Urinary bladder (tissue), 4 donors: ENCODE measurements at places on chromosomes 1 and 21. TPM values are rescaled to one million over a fixed set of nuclear protein-coding genes. Genes with fewer than 3 reads are reported as not detected.
A peak's percentile ranks its signal among the peaks of the same experiment; 100 is the strongest.

Gene CACNA1S
- 1.9 TPM for total RNA-seq

Gene CNR2
- total RNA-seq, result 0.11 TPM

Gene SYCP1
- not detected for total RNA-seq

Gene SPRR3
- total RNA-seq, result 10.0 TPM

Gene CAMK2N1
- total RNA-seq, result 17.1 TPM

Gene ICOSLG
- total RNA-seq, result 2.7 TPM

Gene PSRC1
- 5.3 TPM for total RNA-seq

Gene LYSMD1
- 6.8 TPM for total RNA-seq

Gene PGBD2
- total RNA-seq, result 10.2 TPM

Gene LCE1E
- not detected for total RNA-seq

DNA sequence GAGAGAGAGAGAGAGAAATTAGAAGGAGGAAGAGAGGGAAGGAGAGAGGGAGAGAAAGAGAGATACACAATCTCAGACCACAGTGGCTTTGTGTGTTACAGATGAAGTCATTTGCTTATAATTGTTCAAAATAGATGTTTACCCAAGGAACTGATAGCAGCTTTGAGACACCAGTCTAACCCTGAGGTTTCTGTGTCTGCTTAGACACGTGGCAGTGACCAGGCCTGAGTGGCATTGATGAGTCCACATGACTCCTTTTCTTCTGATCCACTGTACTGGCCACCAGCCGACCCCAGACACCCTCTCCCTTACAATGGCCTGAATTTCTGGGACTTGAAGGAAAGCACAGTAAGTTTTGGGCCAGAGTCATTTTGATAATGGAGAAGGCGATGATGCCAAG is 104.9 kb downstream of the DUSP10 start:
- no peak for DNase-seq

- peak; percentile 92 for DNase-seq
Measured at GRCh38 chr1:66271216-66271903, 262.6 kb upstream of the SGIP1 start.

DNA sequence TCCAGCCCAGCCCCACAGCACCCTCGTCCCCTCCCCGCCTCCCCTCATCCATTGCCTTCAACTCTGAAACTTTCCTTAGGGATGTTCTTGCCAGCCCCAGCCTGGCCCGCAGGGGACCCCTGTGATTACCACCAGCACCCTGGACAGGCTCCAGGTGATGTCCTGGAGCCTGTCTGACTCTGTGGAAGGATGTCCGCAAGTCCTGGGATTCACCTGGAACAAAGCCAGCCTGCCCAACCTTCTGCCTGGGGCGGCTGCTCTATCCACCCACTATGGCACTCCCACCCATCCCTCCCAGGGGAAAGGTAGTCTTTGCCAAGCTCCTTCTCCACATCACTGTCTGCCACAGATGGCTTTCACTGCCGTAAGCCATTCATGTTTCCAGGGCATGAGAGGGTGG is 24.4 kb upstream of the PTPRF start:
- DNase-seq, result no peak

- no peak for DNase-seq
Measured at GRCh38 chr1:115647507-115647906, 5.7 kb downstream of the VANGL1 start.

GRCh38 chr1:39478126-39478915 is 13.1 kb upstream of the BMP8A start:
- no peak for DNase-seq

- DNase-seq, result no peak
Measured at GRCh38 chr1:192575499-192576189, at the start of gene RGS1. Gene RGS1 (plus strand): TSS chr1:192575773. CDS start chr1:192575793, 20 bp downstream.

- no peak for DNase-seq
Measured at GRCh38 chr1:35379317-35380000, 111.0 kb downstream of the ZMYM4 start.

DNA sequence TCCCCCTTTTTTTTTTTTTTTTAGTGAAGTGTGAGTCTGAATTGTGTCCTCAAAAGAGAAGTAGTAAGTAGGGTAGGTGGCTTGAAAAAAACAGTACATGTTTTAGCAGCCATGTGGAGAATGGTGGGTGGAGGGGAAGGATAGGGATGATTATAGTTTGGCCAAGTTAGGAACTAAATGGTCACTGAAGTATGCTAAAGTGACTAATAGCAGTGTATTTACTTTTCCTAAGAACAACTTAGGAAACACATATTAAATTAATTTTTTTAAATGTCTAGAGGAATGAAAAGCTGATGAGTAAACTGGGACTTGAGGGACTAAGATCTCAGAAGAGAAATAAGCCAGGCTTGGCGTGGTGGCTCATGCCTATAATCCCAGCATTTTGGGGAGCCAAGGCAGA is 55.5 kb downstream of the PLA2G4A start:
- DNase-seq, result no peak

DNA sequence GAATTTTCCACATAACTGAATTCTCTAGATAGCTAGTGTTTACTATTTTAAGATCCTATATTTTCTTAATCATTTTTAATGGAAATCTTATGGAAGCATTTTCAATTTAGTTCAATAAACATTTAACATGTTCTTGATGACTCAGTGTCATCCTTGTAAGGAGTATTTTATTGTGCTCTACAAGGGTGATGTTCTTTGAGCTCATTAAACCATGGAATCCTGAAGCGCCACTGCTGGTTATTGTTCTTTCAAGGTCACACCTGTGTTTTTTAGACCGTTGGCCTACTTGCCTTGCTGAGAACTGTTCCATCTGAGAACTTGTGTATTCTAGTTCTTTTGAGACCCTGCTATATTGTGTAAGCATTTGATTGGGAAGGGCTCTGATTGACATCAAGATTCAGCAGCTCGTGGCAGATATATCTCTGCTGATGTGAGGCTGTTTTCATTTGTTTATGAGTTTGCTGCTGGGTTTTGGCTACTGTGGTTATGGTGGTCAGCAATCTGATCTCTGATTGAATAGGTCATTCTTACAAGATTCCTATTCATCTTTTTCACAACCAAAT is 132.0 kb downstream of the GIPC2 start:
- no peak for DNase-seq

- no peak for DNase-seq
Measured at GRCh38 chr1:52306227-52307006, 59.6 kb downstream of the CC2D1B start.

DNA sequence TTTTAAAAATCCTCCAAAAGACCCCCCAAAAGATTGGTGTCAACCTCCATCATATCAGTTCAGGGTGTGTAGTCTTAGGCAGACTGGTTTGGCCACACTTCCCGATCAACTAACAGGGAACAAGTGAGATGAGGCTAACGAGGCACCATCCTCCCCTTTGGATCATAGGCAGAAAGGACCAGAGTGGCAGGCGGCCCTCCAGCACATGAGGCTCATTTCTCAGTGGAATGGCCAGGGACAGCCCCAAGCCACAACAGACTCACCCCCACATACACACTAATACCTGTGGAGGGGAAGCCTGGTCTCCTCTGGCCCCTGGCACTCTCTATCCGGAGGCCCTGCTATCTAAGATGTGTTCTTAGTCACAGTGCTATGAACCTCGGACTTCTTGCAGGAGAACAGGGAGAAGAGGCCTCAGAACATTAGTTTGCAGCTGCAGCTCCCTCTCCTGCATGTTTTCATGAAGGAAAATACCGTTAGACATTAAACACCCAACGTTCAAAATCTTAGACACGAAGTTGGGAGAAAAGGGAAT is 17.3 kb upstream of the CAPN2 start:
- DNase-seq, result no peak

DNA sequence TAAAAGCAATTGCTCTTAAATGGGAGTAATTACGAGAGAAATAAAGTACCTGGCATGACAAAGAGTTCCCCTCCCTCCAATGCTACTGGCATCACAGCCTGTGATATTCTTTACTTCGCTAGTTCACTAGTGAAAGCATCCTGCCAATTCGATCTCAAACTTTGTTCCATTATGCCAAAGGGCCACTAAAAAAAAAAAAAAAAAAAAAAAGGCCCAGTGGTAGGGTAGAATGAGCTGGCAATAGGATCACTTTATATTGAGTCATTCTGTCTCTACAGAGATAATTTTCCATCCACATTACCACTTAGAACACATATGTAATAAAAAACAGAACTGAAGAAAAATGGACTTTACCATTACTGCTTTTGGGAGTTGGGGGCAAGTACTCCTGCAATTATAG is 11.2 kb downstream of the PUM1 start:
- DNase-seq, result no peak

- DNase-seq, result no peak
Measured at GRCh38 chr1:168280296-168280927, at the start of gene TBX19. Gene TBX19 (plus strand): TSS chr1:168280877. CDS start chr1:168281091, 214 bp downstream.

DNA sequence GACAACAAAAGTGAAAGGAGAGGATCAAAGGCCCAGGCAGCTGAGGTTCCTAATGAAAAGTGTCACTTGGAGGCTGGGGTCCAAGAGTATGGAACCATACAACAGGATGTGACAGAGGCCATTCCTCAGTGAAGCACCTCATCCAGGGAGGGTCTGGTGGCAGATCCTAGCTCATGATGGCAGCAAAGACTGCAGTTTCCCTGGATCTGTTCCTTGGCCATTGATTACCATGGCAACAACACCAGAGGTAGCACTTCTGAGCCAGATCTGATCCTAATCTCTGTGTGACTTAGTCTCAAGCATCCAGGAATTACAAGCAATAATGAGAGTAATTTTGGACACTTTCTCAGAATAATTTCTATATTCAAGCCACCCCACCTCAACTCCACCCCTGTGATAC is 12.9 kb downstream of the FAM177B start:
- DNase-seq, result no peak

DNA sequence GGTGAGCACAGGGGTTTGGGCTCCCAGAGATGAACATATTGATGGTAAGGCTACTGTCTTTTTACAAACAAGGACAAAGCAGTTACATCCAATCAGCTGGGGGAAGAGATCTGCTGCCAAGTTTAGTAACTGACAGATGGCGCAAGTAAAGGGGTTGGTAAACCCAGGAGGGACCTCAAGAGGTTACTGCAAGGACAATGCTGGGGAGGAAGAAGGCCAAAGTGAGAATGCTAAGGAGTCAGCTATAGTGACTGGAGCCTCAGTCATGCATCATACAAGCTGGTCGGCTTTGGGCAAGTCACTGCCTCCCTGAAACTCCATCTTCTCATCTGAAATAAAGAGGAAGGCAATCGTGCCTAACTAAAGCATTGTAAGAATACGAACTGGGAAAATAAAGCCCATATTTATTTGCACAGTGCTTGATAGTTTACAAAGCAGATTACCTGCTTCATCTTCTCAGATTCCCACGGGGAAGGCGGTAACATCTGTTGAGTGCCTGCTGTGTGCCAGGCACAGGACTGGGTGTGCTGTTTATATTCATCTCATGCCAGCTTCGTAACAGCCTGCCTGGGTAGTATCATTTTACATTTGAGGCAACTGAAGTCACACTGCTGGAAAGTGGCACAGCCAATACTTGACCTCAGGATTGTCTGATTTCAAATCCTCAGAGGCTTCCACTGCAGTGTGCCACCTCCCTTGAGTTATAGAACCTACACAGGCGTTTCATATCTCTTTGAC is 114.8 kb downstream of the BEND5 start:
- DNase-seq, result no peak
